ENCODE measurements at places on chromosomes 1 and 21. TPM values are rescaled to one million over a fixed set of nuclear protein-coding genes. Genes with fewer than 3 reads are reported as not detected.

DNA sequence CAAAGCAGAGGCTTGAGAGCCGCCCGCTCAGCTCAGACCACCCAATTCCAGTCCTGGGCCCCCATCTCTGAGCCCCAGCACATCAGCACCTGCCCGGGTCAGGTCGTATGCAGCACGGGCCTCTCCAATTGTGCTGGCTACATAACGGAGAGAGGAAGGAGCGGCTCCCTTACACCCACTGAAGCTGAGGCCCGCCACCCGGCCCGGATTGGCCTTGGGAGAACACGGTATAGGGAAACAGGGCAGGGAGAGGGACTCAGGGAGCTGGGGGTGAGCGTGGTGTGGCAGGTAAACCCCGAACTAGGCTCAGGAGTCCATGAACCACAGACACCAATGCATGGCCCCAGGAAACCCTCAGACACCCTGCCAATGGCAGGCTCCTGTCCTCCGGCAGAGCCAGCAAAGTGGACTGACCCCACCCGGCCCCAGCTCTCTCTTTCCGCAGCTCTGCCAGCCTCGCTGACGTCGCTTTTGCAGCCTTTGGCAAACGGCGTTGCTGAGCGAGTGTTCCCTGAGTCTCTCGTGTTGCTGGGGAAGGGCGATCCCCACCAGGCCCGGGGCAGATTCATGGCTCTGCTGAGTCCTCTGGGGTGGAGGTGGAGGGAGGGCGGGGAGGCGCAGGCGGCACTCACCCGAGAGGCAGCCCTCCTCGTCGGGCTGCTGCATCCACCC is 16.5 kb downstream of the MEGF6 start:
- no peak for DNase-seq
- H3K4me1 ChIP-seq, result peaks cover 7% of the 10 kb centered on the region
- H3K36me3 ChIP-seq, result no peaks in the 10 kb centered on the region
- H3K27me3 ChIP-seq, result peaks cover 2% of the 10 kb centered on the region

- no peaks in the 10 kb centered on the region for H3K36me3 ChIP-seq
- peaks cover 52% of the 10 kb centered on the region for H3K4me1 ChIP-seq
- H3K27me3 ChIP-seq, result no peaks in the 10 kb centered on the region
- DNase-seq, result no peak
- no peak overlapping the region for H3K4me3 ChIP-seq
- H3K27ac ChIP-seq, result peak overlapping the region; percentile 62
Measured at GRCh38 chr1:27862671-27863537, 9.4 kb upstream of the THEMIS2 start.

- DNase-seq, result no peak
- no peaks in the 10 kb centered on the region for H3K4me1 ChIP-seq
- peaks cover 2% of the 10 kb centered on the region for H3K27me3 ChIP-seq
Measured at GRCh38 chr1:56002231-56002630, 577.1 kb downstream of the PLPP3 start.

GRCh38 chr1:24315391-24315790 is 3.8 kb upstream of the GRHL3 start:
- H3K27me3 ChIP-seq, result peaks cover 72% of the 10 kb centered on the region
- DNase-seq, result no peak
- no peak overlapping the region for H3K4me3 ChIP-seq
- H3K27ac ChIP-seq, result no peak overlapping the region
- peaks cover 23% of the 10 kb centered on the region for H3K4me1 ChIP-seq

DNA sequence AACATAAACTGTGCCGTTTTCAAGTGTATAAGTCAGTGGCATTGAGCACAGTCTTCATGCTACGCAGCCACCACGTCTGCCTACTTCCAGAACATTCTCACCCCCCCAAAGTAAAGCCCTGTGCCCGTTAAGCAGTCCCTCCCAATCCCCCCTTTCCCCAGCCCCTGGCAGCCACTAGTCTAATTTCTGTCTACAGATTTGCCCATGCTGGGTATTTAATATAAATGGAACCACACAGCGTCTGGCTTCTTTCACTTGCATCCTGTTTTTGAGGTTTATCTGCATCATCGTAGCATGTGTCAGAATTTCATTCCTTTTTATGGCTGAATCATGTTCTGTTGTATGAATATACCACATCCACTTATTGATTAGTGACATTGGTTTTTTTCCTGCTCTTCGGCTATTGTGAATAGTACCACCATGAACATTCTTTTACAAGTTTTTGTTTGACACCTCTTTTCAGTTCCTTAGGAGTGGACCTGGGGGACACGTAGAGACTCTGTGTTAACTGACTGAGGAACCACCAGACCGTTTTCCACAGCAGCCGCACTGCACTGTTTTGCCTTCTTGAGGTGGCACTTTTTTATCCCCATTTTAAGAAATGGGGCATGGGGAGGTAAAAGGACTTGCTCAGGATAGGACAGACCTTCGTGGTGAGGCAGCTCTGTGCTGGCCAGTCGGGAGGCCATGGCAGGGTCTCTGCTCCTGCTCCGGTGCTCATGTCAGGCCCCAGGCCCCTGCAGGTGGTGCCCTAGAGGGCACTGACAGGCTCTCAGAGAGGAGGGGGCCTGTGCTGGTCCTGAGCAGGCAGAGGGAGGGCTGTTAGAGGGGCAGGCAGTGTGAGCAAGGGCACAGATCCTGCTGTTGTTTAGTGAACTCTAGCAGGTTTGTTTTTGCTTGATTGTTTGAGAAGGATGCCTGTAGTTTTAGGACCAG is 123.8 kb downstream of the PCBP3 start:
- H3K36me3 ChIP-seq, result no peaks in the 10 kb centered on the region
- H3K4me3 ChIP-seq, result peak overlapping the region; percentile 60
- H3K27me3 ChIP-seq, result no peaks in the 10 kb centered on the region
- peak overlapping the region; percentile 95 for H3K27ac ChIP-seq
- peaks cover 36% of the 10 kb centered on the region for H3K4me1 ChIP-seq

DNA sequence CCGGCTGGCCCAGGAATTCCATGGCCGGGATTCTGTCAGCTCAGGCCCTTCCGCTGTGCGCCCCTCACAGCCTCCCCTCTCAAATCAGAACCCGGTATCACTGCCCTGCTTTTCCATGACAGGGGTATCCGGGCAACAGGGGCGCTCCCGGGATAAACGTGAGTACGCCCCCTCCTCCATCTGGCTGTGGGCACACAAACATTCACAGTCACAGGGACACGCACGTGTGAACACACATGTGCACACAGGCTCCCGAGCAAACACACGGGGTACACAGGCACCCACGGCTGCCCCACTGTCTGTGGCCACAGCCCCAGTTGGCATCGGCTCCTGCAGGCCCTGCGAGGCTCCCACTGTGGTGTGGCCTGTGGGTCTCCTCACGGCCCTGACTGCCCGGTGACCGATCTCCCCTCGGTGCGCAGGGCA is 16.7 kb downstream of the COL6A1 start:
- no peak for DNase-seq
- H3K4me3 ChIP-seq, result no peak overlapping the region
- no peaks in the 10 kb centered on the region for H3K4me1 ChIP-seq
- H3K27me3 ChIP-seq, result no peaks in the 10 kb centered on the region
- H3K27ac ChIP-seq, result no peak overlapping the region

GRCh38 chr1:110150330-110151174 is at the start of gene SLC6A17:
Gene SLC6A17, plus strand, starts transcription at chr1:110150494. Its CDS starts 16,436 bp downstream, at chr1:110166930.
- no peaks in the 10 kb centered on the region for H3K4me1 ChIP-seq
- H3K4me3 ChIP-seq, result no peak within 1 kb of the TSS
- peaks cover 42% of the 10 kb centered on the region for H3K27me3 ChIP-seq
- no peaks in the 10 kb centered on the region for H3K36me3 ChIP-seq

- DNase-seq, result no peak
- H3K4me1 ChIP-seq, result peaks cover 12% of the 10 kb centered on the region
- no peaks in the 10 kb centered on the region for H3K36me3 ChIP-seq
- no peak overlapping the region for H3K4me3 ChIP-seq
- H3K27ac ChIP-seq, result no peak overlapping the region
Measured at GRCh38 chr1:94614996-94615395, 73.4 kb upstream of the F3 start.

- H3K4me1 ChIP-seq, result peaks cover 22% of the 10 kb centered on the region
- H3K27ac ChIP-seq, result no peak overlapping the region
- no peak for DNase-seq
Measured at GRCh38 chr1:21077085-21077484, 99.6 kb downstream of the EIF4G3 start.

- H3K4me1 ChIP-seq, result peaks cover 16% of the 10 kb centered on the region
- H3K36me3 ChIP-seq, result no peaks in the 10 kb centered on the region
Measured at GRCh38 chr21:45367402-45368351, 37.3 kb upstream of the COL18A1 start.

DNA sequence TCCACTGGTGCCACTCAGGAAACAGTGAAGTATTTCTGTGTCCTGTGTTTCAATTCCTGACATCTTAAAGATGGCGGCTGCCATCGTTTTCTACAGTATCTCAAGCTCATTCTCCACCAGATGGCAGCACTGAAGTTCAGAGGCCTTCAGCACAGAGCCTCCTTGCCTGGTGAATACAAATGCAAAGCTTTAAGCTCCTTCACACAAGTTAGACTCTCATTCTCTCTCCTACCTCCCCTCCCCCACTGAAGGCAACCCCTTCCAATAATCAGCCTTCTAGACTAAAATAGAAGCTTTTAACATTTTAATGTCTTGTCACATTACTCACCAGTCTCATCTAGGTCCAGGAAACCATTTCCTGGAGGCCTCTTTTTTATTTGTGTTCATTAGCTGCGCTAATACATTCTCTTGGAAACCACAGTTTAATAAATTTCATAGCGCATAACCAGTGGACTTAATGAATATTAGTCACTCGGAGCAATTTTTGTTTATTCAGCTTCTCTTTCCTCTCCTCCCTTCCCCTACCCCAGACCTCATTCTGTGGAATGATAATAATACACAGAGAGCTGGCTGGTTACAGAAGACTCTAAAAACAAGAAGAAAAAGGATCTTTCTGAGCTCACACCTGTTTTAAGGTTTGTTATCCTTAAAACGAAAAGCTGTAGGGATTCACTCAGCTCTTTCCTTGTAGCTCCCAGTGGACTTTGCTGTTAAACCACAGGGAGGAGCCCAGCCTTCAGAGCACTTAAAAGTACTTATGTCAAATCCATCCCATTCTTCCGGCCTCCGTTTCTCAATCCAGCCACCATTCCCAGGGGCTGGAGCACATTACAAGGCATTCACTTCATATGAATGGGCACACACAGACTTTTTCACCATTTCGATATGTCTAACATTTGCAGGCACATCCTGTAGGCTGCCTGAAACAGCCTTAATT is 384.9 kb downstream of the HLX start:
- DNase-seq, result peak; percentile 1
- no peaks in the 10 kb centered on the region for H3K4me1 ChIP-seq
- H3K36me3 ChIP-seq, result no peaks in the 10 kb centered on the region
- H3K4me3 ChIP-seq, result no peak overlapping the region
- H3K27ac ChIP-seq, result no peak overlapping the region

DNA sequence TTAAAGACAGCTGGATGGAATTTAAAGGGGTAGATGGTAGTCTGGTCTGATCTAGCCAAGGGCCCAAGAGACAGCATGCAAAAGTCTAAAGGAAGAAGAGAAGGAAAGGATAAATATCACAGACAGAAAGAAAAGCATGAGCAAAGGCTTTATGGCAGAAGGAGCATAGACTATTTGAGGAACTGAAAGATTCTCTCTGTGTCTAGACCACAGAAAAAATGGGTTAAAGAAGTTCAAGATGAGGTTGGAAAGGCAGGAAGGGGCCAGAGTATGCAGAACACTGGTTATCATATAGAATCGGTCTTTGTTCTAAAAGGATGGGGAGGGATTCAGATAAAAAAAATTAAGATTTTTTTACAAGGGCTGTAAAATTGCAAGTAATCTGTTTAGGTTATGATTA is 136.8 kb upstream of the SGIP1 start:
- no peak overlapping the region for H3K4me3 ChIP-seq
- H3K27ac ChIP-seq, result no peak overlapping the region
- H3K4me1 ChIP-seq, result peaks cover 48% of the 10 kb centered on the region
- no peak for DNase-seq

DNA sequence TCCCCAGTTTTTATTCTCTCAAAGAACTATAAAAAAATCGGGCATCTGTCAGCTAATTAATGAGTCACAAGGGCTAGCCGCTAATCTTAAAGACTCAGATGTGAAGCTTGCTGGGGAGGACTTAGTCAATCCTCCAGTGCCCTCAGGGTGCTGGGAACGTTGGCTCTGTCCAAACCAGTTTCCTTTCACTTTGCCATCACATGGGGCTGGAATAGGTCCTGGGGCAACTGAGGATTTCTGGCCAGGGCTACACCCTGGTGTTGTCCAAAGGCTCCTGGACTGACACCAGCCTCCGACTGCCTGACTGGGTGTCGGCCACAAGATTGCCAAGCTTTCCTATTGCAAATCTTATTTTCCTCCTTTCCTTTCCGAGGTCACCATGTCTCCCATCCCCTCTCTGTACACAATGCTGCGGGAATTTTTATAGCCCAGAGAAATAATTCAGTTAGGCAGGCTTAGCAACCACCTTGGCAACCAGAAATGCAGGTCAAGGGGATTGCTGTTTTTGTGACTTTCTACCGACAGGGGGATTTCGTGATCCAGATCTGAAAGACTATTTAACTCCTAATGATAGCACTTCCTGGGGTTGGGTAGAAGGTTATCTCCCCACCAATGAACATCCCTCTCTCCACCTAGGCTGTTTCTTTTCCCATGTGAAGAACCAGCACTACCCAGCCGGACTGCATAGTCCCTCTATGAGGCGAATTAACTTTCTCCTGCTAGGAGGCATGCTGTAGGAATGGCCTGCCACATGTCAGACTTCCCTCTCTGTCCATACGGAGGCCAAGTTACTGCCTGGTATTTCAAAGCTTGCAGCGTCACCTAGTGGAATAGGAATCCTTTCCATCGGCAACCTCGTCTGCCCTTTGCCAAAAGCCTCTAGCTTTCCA is 29.9 kb upstream of the CTBS start:
- no peak for DNase-seq
- H3K27me3 ChIP-seq, result peaks cover 2% of the 10 kb centered on the region
- H3K36me3 ChIP-seq, result peaks cover 13% of the 10 kb centered on the region

DNA sequence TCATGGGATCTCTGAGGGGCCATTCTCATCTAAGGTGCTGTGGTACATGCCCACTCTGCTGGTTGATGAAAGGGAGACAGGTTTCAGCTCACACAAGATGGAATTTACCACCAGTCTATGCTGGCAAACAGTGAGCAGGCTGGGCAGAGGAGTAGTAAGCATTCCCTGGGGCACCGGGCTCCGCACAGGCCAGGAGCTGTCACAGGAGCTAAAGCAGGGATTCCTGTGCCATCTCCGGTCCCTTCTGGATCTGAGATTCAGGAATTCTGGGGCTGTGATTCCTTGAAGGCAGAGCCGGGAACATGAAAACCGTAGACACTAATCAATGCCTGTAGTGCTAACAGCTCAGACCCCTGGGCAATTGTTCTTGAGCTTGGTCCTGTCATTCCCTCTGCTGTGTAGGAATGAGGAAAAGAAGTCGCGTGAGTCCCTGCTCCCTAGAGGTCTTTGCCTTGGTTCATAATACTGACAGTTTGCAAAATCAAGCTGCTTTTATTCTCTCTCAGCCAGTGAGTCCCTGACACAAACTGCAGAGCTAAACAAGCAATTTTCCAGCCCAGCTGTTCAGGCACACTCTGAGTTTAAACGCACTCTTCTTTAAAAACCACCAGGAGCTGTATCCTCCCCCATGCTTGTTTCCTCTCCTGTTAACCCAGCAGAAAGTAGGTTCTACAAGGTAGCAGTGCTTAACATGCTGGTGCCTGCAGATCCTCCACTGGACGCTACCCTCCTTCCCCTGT is 52.5 kb downstream of the MDM4 start:
- no peak overlapping the region for H3K27ac ChIP-seq
- peaks cover 49% of the 10 kb centered on the region for H3K4me1 ChIP-seq
- DNase-seq, result no peak
- no peaks in the 10 kb centered on the region for H3K27me3 ChIP-seq

GRCh38 chr1:246497331-246497915 is 9.7 kb downstream of the SMYD3 start:
- H3K27ac ChIP-seq, result peak overlapping the region; percentile 26
- peaks cover 7% of the 10 kb centered on the region for H3K36me3 ChIP-seq
- no peak overlapping the region for H3K4me3 ChIP-seq
- DNase-seq, result no peak
- no peaks in the 10 kb centered on the region for H3K27me3 ChIP-seq

SHE gene
- not detected for total RNA-seq

NTRK1 gene
- total RNA-seq, result 49.8 TPM

GUK1 gene
- 202 TPM for total RNA-seq

CENPF gene
- total RNA-seq, result 51.7 TPM

SSX2IP gene
- total RNA-seq, result 15.0 TPM

MYBPHL gene
- total RNA-seq, result not detected

REN gene
- not detected for total RNA-seq

Data from activated T-helper 1 cell treated with anti-CD3 and anti-CD28 coated beads, Interleukin-12 subunit alpha, Interleukin-12 subunit beta, Interleukin-2, Interleukin-4 antibody, amounts not matched to agents 30 ng/mL and 10 ng/mL and 1 ng/mL, durations not matched to agents 14 hours and 24 hours and 36 hours (primary cell).